ENCODE measurements at places on chromosomes 7 and 10. TPM values are rescaled to one million over a fixed set of nuclear protein-coding genes. Genes with fewer than 3 reads are reported as not detected.

DNA sequence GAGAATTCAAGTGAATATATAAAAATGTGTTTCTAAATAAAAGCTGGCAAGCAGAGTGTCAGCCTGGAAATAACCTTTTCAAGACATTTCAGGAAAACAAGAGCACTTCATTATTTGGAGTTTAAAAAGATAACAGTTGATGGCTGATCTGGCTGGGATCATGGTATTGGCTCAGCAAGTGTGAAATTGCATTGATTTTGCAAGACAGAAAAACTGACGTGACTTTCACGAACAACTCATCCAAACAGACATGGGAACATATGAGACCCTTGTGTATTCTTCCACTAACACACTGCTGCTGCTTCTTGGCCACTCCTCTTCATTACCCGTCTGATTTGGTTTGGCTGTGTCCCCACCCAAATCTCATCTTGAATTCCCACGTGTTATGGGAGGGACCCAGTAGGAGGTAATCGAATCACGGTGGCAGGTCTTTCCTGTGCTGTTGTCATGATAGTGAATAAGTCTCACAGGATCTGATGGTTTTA is 108.5 kb downstream of the RAB18 start:
- no peaks in the 10 kb centered on the region for H3K27me3 ChIP-seq
- no peak overlapping the region for H3K4me3 ChIP-seq
- no peak for DNase-seq
- H3K27ac ChIP-seq = no peak overlapping the region
- H3K4me1 ChIP-seq = no peaks in the 10 kb centered on the region

GRCh38 chr10:48508791-48509772 is 95.8 kb downstream of the ARHGAP22 start:
- no peaks in the 10 kb centered on the region for H3K36me3 ChIP-seq
- no peak overlapping the region for H3K4me3 ChIP-seq
- H3K27me3 ChIP-seq = no peaks in the 10 kb centered on the region
- DNase-seq = no peak
- H3K27ac ChIP-seq = no peak overlapping the region
- H3K4me1 ChIP-seq = no peaks in the 10 kb centered on the region

DNA sequence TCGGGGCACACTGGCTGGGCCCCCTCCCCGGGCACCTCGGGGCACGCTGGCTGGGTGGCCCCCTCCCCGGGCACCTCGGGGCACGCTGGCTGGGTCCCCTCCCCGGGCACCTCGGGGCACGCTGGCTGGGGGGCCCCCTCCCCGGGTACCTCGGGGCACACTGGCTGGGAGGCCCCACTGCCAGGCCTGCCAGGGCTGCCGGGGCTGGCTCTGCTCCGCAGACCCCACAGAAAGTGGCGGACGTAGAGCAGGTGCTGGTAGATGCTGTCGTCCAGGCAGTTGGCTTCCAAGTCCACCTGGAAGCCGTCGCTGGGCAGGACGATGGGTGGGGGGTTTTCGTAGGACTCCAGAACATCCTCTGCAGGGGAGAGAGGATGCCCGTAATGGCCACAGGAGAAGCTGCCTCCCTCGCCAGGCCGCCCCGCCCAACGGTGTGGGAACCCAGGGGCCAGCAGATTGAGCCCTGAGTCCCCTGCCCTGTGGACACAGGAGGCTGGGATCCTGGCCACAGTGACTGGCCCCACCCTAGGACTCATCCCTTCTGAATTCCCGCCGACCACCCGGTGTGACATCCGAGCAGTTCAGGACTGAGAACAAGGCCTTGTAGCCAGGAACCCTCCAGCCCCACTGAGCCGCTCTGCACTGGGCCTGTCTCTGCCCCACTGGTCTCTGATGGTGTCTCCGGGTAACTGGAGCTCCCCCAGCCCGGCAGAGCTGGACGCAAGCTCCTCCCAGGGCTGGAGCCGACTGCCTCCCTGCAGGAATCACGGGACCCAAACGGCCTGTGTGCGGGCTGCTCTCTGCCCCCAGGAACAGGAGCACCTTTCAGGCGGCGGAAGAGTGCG is 28.2 kb downstream of the AP5Z1 start:
- H3K27me3 ChIP-seq = peaks cover 7% of the 10 kb centered on the region
- no peaks in the 10 kb centered on the region for H3K36me3 ChIP-seq
- no peaks in the 10 kb centered on the region for H3K4me1 ChIP-seq
- no peak overlapping the region for H3K4me3 ChIP-seq
- H3K27ac ChIP-seq = no peak overlapping the region

DNA sequence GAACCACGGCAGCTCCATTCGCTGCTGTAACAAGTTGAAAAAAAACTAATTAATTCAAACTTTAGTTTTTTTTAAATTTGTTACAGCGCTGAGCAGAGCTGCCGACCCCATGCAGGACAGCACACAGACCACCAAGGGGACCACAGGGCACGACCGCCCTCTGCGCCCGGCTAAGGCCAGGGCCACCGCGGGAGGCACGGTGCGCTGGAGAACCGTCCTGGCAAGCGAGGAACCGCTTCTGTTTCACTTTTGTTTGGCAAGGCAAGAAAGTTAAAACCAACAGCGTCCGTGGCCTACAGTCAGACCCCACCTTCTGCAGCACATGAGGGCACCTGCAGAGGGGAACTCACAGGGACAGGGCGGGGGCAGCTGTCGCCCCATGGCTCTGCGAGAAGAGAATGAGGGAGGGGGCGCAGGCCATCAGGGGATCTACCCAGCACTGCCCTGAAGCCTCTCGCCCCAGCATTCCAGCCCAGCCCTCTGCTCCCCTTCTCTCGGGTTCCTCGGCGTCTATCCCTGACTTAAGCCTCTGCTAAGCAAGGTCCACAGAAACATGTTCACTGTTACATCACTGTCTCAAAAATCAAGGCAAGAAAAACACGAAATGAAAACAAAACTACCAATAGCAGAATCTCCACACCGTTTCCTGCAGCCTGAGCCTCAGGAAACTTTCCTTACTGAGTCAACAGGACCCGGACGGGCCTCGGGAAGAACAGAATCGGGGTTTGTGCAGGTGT is 204.4 kb downstream of the DIP2C start:
- H3K4me1 ChIP-seq = peaks cover 22% of the 10 kb centered on the region
- no peaks in the 10 kb centered on the region for H3K36me3 ChIP-seq
- peaks cover 4% of the 10 kb centered on the region for H3K27me3 ChIP-seq
- H3K27ac ChIP-seq = peak overlapping the region; percentile 86
- peak; percentile 18 for DNase-seq

DNA sequence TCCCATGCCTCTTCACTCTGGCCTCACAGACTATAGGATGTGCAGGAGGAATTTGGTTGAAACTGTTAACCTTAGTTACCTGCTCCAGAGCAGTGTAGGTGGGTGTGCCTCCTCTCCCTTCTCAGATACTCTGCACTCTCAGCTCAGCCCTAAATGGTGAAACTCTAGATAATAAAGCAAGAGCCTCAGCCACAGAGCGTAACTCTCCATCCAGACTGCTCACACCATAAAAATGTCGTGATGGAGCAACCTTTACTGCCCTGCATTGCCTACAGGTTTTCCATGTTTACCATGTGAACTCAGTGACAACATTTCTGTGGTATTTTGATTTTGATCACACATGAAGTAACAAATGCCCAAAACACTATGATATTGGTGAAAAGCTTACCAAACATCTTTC is 227.7 kb downstream of the CREB5 start:
- no peak overlapping the region for H3K4me3 ChIP-seq
- no peak for DNase-seq
- H3K27me3 ChIP-seq = no peaks in the 10 kb centered on the region
- H3K36me3 ChIP-seq = no peaks in the 10 kb centered on the region

GRCh38 chr10:28788252-28788651 is 110.9 kb downstream of the BAMBI start:
- no peaks in the 10 kb centered on the region for H3K4me1 ChIP-seq
- no peak overlapping the region for H3K4me3 ChIP-seq

DNA sequence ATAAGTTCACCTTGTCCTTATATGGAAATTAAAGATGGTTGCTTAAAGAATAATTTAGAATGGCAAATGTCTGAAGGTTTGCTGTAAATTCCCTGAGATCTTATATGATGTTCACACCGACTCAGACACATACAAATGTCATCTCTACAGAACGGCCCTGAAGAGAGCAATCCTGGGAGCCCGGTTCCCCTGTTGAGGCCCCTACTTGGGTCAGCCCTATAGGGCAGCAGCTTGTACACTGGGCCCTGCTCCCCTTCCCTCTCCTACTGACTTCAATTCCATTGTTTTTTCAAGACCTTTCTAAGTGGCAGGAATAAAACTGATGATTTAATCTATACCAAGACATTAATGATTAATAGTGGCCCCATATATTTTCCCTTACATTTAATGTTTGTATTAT is 813.3 kb upstream of the C7orf33 start:
- no peaks in the 10 kb centered on the region for H3K36me3 ChIP-seq
- no peaks in the 10 kb centered on the region for H3K27me3 ChIP-seq
- DNase-seq = no peak
- H3K4me3 ChIP-seq = no peak overlapping the region
- no peak overlapping the region for H3K27ac ChIP-seq

DNA sequence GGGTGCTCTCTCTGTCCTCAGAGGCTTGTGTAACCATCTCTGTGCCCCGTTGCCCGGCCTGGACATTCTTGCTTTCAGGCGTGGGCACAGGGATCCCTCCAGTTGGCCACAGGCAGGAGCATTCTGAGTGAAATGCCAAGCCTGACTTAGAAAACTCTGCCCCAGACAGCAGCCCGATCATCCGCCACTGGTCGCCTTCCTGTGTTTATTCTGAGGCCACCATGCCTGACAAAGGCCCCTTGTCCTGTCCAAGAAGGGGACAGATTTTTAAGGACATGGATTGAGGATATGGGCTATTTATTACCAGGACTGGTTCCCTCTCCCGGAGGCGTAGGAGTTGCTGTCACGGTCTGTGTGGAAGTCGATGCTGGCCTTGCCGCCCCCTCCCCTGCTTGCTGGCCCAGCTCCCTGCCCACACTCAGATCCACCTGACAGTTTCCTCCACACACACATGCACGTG is 54.3 kb downstream of the SPOCK2 start:
- no peaks in the 10 kb centered on the region for H3K4me1 ChIP-seq
- H3K36me3 ChIP-seq = no peaks in the 10 kb centered on the region
- DNase-seq = no peak
- H3K27ac ChIP-seq = no peak overlapping the region
- no peak overlapping the region for H3K4me3 ChIP-seq
- H3K27me3 ChIP-seq = peaks cover 39% of the 10 kb centered on the region

DNA sequence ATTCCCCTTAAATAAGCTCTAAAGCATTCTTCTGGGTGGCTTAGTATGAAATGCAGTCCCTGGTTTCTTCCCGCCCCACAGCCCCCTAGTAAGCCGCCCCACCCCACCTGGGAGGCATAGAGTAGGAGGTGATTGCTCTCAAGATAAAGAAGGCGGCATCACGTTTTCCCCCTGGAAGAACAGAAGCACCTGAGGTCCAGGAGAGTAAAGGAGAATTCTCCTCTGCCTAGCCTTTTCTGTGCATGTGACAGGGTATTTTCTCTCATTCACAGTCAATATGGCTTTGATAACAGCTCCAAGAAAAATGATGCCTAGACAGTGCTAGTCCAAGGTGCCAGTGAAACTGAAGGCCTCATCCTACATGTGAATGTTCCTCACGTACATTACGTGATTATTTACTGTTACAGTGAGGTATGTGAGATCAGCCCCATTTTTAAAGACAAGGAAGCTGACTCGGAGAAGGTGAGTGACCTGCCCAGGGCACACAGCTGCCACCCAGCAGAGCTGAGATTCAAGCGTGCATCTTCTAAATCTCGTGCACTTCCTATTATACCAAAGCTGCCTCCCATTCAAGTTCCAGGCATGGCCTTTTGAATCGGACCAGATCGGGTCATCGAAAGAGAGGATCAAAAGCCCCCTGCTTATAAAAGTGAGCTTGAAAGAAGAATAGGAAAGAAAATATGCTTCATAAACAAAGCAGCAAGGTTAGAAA is 59.4 kb downstream of the FAM171A1 start:
- DNase-seq = no peak
- peaks cover 6% of the 10 kb centered on the region for H3K27me3 ChIP-seq
- no peaks in the 10 kb centered on the region for H3K36me3 ChIP-seq
- no peak overlapping the region for H3K4me3 ChIP-seq
- no peaks in the 10 kb centered on the region for H3K4me1 ChIP-seq

GRCh38 chr7:16739863-16740622 is 13.5 kb upstream of the TSPAN13 start:
- no peaks in the 10 kb centered on the region for H3K4me1 ChIP-seq
- H3K4me3 ChIP-seq = no peak overlapping the region
- H3K27ac ChIP-seq = no peak overlapping the region
- no peak for DNase-seq
- no peaks in the 10 kb centered on the region for H3K27me3 ChIP-seq

DNA sequence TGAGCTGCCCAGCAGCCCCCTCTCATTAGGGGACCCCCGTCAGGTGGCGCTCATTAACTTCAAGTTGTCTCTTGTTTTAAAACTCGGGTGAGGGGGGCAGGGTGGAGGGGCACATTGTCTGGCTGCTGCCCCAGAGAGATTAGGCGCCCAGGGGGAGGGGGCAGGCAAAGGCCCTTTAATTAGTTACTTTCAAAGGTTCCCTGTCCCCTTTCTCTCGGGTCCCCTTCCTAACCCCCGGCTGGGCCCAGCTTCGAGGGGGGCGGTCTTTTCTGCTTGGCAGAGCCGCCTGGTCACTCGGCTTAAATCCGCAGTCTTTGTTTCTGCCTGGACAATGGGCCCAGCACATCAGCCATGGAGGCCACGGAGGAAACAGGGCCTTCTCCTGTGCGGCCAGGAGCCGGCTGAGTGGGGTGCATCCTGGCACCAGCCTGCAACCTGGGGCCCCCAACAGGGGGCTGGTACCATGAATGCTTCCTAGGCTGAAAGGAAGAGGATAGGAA is 38.9 kb upstream of the SLF2 start:
- H3K4me3 ChIP-seq = no peak overlapping the region
- no peaks in the 10 kb centered on the region for H3K4me1 ChIP-seq
- H3K27ac ChIP-seq = no peak overlapping the region

GRCh38 chr10:107056182-107056581 is 108.3 kb downstream of the SORCS1 start:
- no peaks in the 10 kb centered on the region for H3K4me1 ChIP-seq
- no peak overlapping the region for H3K4me3 ChIP-seq
- no peak overlapping the region for H3K27ac ChIP-seq
- H3K36me3 ChIP-seq = no peaks in the 10 kb centered on the region
- H3K27me3 ChIP-seq = no peaks in the 10 kb centered on the region

DNA sequence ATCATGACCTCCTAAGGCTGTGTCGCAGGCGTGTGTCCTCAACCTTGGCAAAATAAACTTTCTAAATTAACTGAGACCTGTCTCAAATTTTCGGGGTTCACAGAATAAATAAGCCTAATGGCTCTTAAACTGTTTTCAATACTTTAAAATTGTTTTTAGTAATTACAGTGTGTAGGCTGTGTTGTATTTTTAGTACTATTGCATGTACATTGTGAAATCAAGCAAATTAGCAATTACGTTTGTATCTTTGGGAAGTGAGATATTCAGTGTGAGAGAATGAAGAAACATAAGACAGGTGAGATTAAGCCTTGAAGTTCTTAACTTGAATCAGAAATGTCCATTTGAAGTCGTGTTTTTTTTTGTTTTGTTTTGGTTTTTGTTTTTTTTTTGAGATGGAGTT is 4.8 kb upstream of the AKR1B10 start:
- DNase-seq = no peak
- H3K36me3 ChIP-seq = no peaks in the 10 kb centered on the region
- peaks cover 6% of the 10 kb centered on the region for H3K27me3 ChIP-seq
- no peak overlapping the region for H3K4me3 ChIP-seq

GRCh38 chr10:36188080-36188453 is 546.0 kb upstream of the FZD8 start:
- no peaks in the 10 kb centered on the region for H3K36me3 ChIP-seq
- H3K27me3 ChIP-seq = no peaks in the 10 kb centered on the region
- no peaks in the 10 kb centered on the region for H3K4me1 ChIP-seq

GRCh38 chr10:115171392-115171960 is 78.3 kb downstream of the ATRNL1 start:
- H3K4me3 ChIP-seq = no peak overlapping the region
- H3K4me1 ChIP-seq = no peaks in the 10 kb centered on the region
- DNase-seq = no peak

The SPDYE9 gene
- total RNA-seq = not detected

The SSC4D gene
- total RNA-seq = not detected

The HOXA1 gene
- 0.54 TPM for total RNA-seq

The STRIP2 gene
- 0.47 TPM for total RNA-seq
